ENCODE measurements at places on chromosomes 2 and 18.

- no peak for DNase-seq
Observed at GRCh38 chr2:13662055-13662454, 945.3 kb downstream of the TRIB2 start.

DNA sequence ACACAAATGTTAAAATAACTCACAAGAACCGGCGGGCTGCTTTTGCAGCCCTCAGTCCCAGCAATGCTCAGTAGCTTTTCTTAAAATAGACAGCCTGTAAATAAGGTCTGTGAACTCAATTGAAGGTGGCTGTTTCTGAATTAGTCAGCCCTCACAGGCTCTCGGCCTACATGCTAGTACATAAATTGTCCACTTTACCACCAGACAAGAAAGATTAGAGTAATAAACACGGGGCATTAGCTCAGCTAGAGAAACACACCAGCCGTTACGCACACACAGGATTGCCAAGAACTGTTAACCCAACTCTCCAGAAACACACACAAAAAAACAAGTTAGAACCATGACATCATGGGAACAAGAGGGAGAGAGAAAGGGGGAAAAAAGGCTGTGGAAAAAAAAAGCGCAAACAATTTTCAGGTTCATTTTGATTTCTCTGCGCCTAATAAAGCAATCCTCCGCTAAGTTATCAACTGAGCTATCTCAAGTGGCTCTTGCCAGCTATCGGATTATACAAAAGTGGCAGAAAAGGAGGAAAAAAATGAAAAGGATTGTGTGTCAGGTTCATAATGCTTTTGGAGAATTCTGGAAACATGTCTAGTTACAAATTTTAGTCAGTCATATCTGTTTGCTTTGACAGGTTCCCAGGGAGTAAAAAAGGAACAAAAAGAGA lies 89.1 kb downstream of the ZEB2 start:
- DNase-seq = no peak

GRCh38 chr2:224111576-224111975 lies 72.5 kb upstream of the SERPINE2 start:
- no peak for DNase-seq

- DNase-seq = no peak
Observed at GRCh38 chr2:192194265-192194865, 368 bp downstream of the TMEFF2 start.

DNA sequence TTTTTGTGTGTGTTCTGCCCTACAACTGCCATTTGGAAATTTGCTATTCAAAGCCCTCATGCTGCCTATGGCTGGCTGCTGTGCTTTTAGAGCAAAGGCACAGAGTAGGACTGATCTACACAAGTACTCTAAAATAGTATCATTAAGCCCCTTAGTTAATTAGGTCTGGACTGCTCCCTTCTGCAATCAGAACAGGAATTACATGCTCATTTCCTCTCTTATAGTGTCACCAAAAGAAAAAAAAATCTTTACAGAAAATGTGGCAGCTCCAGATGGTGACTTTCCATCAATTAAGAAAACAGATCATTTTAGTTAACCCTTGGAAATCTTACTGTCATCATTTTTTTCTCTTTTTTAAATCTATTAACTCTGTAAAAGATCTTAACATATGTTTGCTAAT lies 337.5 kb downstream of the RIT2 start:
- no peak for DNase-seq

- no peak for DNase-seq
Observed at GRCh38 chr2:157245144-157245840, 12.2 kb upstream of the GALNT5 start.

- DNase-seq = no peak
Observed at GRCh38 chr2:11564816-11565567, 31.1 kb downstream of the GREB1 start.

DNA sequence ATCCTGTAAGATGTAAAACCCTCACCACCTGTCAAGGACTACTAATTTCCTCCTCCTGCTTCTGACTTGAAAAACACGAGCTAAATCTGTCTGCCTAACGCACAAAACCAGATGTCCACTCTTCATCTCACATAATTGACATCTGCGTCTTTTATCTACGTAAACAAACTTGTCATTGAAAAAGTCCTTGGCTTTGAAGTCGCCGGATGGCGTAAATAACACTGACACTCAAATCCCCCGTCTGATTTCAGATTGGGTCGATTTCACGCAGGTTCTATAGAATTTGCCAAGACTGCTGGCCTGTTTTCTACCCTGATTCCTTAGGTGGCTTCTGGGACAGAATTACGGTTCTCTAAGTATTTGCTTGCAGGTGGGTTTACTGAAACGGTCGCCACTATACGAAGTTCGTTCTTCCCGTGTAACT lies 539 bp upstream of the MOB4 start:
- DNase-seq = no peak

DNA sequence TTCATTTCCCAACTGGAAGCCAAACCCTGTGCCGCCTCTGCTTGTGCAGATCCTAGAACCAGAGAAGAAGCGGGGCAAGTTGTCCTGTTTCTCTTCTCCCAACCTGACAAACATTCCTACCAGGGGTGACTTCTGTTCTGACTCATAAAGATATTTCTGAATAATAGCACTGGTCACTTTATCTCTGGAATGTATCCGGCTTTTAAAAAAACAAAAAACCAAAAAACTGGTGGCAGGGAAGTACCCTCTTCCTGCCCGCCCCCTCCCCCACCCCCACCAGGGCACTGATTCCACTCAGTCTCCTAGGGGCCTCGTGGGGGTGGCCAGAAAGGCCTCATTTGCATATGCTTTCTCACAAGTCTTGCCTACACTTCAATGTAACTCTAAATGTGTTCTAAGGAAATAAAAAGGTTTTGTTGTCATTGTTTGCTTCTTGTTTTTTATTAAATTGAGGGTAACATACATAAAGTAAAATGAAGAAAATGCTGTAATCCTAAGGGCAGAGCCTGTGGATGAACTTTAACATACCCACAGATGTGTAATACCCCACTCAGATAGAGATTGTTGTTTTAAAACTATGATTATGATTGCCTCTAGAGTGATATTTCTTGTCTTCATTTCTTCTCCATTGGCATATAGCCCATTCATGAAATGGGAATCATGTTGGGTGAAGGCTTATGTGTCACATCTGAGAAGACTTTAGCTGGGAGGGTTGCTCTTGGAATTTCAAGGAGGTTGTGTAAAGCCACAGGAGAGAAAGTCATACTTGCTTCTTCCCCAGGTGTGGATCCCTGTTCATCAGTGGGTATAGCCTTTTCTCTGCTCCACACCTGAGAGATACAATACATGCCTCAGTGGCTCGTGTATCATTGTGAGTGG lies 5.3 kb upstream of the FOSL2 start:
- no peak for DNase-seq

DNA sequence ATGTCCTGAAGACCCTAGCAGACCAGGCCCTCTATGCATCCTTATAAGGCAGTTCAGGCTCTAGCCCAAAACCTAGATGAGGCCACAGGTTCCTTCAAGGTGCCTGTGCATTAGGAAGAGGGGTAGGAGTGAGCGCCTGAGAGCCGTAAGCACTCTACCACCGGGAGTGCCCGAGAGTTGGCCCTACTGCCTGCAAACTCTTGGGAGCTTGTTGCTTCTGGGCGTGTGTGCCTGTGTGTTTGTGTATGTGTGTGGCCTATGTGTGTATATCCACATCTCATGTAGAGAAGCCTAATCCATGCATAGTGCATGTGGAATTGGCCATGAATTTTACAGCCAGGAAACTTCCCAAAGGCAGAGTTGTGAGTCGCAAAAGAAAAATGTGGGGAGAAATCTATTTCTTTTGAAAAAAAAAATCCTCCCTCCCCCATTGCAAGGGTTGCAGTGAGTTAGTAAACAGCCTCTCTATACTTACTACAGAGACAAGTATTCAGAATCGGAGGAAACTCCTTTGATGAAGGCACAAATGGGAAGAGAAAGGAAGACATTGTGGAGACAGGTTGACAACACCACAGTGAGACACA lies 96.8 kb downstream of the ADD2 start:
- no peak for DNase-seq

GRCh38 chr2:113169586-113169985 lies 4.2 kb upstream of the PSD4 start:
- no peak for DNase-seq

DNA sequence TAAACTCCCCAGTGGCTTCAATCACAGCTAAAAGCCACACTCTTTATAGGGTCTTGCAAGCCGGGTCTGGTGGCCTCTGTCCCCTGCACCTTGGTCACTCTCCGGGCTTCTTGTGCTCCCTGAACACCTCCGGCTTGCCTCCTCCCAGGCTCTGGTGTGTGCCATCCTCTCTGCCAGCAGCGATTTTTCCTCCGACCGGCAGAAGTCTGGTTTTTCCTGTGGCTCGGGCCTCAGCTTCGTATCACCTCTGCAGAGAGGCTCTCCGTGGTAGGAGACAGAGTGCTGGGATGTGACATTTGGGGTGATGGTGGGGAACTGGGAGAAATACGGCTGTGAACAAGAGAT lies 58.8 kb upstream of the HPCAL1 start:
- DNase-seq = no peak

DNA sequence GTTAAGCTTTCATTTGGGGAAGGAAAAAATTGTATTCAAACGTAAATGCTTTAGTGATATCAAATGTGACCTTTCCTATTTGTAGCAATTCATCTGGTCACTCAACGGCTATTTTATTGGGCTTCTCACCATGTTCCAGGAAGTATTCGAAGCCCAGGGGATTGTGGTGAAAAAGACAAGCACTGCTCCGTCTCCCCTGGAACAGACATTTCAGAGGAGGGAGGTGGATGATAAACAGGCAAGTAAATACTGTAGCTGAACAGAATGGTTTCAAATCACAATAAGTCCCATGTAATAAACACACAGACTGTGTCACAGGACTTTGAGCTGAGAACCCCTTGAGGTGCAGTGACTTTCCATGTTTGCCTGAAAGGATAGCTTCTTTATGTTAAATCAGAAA lies 464.7 kb upstream of the HNRNPA3 start:
- DNase-seq = no peak

DNA sequence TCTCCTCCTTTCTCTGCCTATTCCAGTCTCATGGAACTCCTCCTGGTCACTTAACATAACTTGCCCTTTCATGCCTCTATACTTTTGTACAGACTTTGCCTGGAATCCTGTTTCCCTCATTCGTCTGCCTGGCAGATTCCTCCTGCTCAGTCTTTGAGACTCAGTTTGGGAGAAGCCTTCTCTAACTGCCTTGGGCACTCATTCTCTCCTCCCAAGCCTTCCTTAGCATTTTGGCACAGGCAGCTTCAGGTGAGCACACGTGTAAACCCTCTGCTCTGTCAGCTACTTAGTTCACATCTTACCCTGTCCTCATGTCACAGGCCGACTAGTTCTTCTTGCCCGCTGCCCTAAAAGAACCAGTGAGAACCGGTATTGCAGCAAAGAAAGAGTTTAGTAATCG lies 6.0 kb upstream of the FAM98A start:
- DNase-seq = no peak

- DNase-seq = no peak
Observed at GRCh38 chr2:86543793-86544192, 19.4 kb downstream of the CHMP3 start.

DNA sequence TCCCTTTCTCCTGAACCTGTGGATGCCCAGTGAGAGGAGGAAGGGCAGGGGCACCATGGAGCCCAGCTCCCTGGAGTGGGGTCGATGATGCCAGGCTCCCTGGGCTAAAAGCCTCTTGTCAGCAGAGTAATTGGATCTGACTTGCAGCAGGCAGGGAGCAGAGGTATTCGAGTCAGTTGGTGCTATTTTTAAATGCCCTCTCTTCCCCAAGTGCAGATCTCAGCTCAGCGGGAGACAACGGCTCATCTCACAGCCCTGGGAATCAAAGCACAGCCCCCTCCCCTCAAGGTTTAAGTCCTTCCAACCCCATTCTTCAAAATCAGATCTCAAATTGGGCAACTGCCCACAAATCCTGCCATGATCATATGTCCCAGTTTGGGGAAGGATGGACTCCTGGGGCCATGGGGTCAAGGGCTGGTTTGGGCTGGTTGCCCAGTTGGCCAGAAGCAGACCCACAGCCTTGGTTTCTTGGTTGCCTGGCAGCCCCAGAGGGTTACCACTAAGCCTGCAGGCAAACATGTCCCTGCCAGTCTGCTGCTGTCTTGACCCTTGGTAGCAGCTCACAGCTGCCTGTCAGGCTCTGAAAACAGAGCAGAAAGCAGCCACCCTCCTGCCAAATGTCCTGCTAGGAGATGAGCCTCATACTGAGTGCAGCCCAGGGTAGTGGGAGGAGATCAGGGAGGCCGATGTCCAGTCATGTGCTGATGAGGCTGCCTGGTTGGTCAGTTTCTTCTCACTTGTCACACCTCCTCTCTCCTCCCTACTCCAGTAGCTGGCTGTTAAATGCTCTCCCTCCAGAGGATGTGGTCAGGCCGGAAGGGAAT lies 244.9 kb downstream of the LOXHD1 start:
- DNase-seq = no peak

GRCh38 chr18:42157878-42158277 lies 202.8 kb downstream of the PIK3C3 start:
- no peak for DNase-seq

GRCh38 chr2:17878281-17879136 lies at the start of gene KCNS3:
Gene KCNS3, plus strand, starts transcription at chr2:17878667. Its CDS starts 52,342 bp downstream, at chr2:17931009.
- peak; percentile 47 for DNase-seq

- DNase-seq = no peak
Observed at GRCh38 chr2:68318914-68319397, 793 bp downstream of the CNRIP1 start.

GRCh38 chr18:35174745-35175144 lies 66.1 kb upstream of the ZNF397 start:
- no peak for DNase-seq

All from HuH-7.5 (cell line).